Thymus (tissue), 14 donors: ENCODE measurements at places on chromosomes 6 and 20. TPM values are rescaled to one million over a fixed set of nuclear protein-coding genes. Genes with fewer than 3 reads are reported as not detected.

The MATN4 gene
- polyA plus RNA-seq = 0.14 TPM

The MTFR2 gene
- polyA plus RNA-seq = 4.4 TPM

The CD83 gene
- 21.6 TPM for polyA plus RNA-seq

The RGS17 gene
- polyA plus RNA-seq = 1.6 TPM

The TRIM15 gene
- 0.59 TPM for polyA plus RNA-seq

The RIPPLY2 gene
- polyA plus RNA-seq = 0.23 TPM

The TMEM170B gene
- 1.7 TPM for polyA plus RNA-seq

GRCh38 chr6:11202513-11203305, 29.8 kb downstream of the NEDD9 start:
- no peak for DNase-seq

DNA sequence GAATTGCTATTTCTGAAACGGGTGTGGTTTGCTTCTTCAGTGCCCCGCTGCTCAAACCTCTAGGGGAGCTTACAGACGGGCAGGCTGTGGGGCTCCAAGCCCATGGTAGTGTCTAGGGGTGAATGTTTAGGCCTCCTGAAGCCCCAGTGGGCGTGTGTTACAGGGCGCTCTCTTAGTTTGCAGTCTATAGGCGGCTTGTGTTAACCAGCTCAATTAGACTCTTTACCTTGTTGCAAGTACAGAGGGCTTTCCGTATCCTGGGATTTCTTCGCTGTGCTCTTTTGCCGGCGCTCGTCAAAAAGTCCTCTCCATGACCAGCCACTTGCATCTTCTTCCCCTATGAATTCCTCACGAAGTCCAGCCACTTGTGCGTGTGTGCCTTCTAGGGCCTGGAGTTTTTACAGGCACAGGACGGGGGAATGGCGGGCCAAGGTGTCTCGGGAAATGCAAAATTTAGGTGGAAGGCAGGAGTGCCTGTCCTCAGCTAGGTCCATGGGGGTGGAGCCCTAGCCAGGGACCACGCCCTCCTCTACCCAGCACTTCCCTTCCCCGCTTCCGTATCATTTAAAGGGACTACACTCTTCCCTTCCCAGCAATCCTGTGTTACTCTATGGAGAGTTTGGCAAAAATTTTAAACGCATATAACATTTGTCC, 94.5 kb downstream of the HTR1B start:
- DNase-seq = no peak

GRCh38 chr6:154555073-154555677, 44.7 kb upstream of the CNKSR3 start:
- no peak for DNase-seq

GRCh38 chr20:1327827-1328679, 886 bp downstream of the SDCBP2 start:
- no peak for DNase-seq

- DNase-seq = no peak
These were observed 75.3 kb downstream of the ASXL1 start for GRCh38 chr20:32433311-32434021.

DNA sequence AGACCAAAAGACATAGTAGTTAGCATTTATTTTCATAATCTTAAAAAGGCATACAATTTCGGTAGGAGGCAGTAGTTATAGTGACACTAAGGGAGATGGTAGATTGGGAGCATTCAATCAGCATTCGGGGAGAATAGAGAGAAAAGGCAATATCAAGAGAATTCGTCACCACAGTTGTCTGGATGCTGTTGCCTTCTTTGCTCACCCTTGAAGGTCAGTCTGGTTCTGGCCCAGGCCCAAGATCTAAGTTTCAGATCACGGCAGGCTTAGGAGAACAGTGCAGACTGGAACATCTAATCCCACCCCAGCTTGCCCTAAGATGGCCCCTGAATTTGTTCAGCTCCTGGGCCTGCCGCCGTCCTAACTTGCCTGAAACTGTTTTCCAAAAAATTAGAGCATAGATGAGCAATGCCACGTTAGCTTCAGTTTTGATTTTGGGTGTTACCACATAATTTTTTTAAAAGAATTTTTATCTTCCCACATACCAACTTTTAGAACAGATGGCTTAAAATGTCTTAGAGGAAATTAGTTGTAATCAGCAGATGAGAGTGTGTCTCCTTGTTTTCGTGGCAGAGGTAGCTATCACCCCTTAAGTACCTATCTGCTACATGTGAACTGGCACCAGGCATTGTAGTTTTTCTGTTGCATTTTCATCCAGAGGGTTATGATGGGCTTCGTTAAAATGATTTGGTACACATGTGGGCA, 8.3 kb upstream of the CEP85L start:
- no peak for DNase-seq

DNA sequence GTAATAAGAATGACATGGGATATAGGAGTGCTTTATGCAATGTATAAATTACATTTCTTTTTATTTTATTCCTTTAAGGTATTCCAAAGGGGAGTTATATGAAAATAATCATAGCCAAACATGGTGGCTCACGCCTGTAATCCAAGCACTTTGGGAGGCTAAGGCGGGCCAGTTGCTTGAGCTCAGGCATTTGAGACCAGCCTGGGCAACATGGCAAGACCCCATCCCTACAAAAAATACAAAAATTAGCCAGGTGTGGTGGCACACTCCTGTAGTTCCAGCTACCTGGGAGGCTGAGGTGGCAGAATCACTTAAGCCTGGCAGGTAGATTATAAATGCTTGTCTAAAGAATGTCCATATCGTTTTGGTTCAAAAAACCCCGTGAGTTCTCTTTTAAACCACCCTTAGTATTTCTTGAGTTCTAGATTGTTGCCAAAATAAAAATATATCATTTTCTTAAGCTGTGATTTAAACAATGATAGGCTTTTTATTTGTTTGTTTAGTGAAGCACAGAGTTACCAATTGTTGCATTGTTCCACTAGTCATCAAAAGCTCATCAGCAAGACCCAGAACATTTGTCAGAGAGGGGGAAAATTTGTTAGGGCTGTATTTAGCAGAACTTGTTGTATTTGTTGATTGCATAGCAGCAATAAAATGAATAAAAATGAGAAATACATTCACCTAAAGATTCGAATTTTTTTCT, 146.2 kb downstream of the KHDC1L start:
- DNase-seq = no peak

DNA sequence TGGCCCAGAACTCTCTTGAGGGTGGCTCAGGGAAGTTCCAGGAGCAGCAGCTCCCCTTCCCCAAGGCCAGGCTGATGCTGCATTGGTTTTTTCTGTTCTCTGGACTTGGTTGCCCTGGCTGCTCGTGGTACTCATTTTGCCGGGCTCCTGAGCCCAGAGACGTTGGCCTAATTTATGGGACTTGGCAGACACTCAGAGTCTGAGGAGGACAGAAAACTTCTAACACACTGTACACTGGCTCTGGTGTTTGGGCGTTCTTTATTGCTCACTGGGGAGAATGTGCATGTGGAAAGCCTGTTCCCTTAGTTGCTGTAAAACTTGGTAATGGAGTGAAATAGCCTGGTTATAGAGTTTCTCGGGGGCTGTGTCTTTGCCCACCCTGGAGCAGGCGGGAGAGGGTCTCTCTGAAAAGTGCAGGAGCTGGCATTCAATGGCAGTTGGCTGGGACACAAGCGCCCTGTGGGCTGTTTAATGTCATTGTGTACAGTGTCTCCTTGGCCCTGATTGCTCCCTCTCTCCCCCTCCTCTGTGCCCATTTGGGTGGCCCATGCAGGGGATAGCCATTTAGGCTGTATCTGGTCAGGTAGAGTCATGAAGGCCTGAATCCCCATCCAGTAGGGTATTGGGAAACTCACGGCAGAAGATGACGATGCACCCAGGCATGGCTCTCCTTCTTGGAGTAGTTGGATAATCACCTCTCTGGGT, 109.3 kb downstream of the CDC5L start:
- DNase-seq = no peak

DNA sequence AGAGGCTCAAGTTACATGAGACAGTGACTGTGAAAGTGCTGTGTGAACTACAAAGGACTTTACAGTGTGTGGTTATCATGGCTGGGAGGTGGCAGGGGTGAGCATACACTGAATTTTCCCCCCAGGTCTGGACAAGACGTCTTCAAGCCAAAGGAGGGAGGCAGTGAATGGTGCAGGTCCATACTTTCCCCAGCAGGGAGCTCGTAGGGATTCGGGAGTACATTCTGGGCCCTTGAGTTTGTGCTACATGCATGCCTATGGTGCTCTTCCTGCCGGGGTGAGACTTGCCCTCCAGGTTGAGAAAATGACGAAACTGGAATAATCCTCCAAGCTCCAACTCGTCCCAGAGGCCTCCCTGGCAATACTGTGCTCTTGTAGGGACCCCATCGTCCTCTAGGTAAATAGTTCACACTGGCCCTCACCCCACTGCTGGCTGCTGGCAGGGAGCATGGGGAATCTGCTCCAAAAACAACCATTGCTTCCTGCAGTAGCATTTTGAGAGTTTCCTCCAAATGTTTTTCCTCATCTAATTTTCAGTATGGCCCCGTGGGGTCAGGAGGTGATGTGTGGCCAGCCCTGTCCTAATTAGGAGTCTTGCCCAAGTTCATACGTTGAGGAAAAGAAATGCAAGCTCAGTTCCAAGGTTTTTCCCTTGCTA, 57.6 kb downstream of the ZNF831 start:
- no peak for DNase-seq

GRCh38 chr20:41116282-41116956, 20.9 kb upstream of the PLCG1 start:
- DNase-seq = no peak

DNA sequence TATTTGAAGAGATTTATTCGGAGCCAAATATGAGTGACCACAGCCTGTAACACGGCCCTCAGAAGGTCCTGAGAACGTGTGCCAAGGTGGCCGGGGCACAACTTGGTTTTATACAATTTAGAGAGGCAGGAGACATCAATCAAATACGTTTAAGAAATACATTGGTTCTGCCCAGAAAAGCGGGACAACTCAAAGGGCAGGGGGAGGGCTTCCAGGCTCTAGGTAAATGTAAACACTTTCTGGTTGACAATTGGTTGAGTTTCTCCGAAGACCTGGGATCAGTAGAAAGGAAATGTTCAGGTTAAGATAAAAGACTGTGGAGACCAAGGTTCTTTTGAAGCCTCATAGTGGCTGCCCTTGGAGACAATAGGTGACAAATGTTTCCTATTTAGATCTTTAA, 18.9 kb upstream of the KIF25 start:
- DNase-seq = no peak

DNA sequence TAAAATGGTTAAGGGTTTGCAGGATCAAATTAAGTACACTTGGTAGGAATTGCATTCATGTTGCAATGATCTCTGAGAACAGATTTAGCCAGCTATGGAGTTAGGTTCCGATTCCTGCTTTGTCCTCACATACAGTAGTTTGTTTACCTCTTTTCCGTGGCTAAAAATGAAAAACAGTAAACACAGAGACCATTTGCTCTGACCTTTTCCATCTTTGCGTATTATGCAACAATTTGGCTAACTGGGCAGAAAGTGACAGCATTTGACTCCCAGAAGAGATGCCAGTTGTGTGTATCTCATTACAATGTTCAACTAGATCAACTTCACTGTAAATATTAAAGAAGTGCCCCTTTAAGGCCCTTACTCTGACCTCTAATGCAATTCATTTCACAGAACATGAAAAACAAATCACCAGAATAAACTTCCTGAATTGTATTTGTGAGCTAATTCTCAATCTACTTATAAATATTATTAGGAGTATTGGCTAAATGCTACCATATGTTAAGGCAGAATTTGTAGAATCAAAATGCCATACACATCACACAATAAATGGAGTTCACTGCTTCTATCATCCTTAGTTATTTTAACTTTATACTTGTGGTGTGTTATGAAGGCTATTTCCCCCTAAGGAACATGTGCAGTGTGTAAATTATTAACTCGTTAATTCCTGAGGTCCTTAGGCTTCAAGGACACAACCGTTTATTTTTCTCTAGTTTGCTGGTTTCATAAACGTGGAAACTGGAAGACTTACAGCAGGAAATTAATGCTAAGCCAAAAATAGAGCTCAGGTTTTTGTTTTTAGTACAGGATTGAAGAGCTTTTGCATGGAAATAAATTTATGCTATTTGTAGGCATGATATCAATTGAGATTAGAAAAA, 380.7 kb upstream of the CITED2 start:
- no peak for DNase-seq

- no peak for DNase-seq
These were observed 269.4 kb downstream of the NKAIN2 start for GRCh38 chr6:124073021-124073420.

GRCh38 chr6:117389227-117390057, 36.3 kb downstream of the ROS1 start:
- DNase-seq = no peak
